ENCODE measurements at places on chromosomes 1 and 21. TPM values are rescaled to one million over a fixed set of nuclear protein-coding genes. Genes with fewer than 3 reads are reported as not detected.
A peak's percentile ranks its signal among the peaks of the same experiment; 100 is the strongest.

GRCh38 chr1:244920911-244921761, 56.8 kb upstream of the HNRNPU start:
- peak; percentile 85 for DNase-seq

- peak; percentile 13 for DNase-seq
Measured at GRCh38 chr1:227948493-227949260, 945 bp upstream of the WNT9A start.

- peak; percentile 20 for DNase-seq
Measured at GRCh38 chr1:6834366-6834765, 49.1 kb downstream of the CAMTA1 start.

GRCh38 chr1:32372149-32372756, 9.9 kb downstream of the TSSK3 start:
- DNase-seq, result no peak

- no peak for DNase-seq
Measured at GRCh38 chr1:200221614-200222282, 188.1 kb downstream of the ZNF281 start.

- no peak for DNase-seq
Measured at GRCh38 chr1:168141871-168142385, 5.2 kb upstream of the GPR161 start.

DNA sequence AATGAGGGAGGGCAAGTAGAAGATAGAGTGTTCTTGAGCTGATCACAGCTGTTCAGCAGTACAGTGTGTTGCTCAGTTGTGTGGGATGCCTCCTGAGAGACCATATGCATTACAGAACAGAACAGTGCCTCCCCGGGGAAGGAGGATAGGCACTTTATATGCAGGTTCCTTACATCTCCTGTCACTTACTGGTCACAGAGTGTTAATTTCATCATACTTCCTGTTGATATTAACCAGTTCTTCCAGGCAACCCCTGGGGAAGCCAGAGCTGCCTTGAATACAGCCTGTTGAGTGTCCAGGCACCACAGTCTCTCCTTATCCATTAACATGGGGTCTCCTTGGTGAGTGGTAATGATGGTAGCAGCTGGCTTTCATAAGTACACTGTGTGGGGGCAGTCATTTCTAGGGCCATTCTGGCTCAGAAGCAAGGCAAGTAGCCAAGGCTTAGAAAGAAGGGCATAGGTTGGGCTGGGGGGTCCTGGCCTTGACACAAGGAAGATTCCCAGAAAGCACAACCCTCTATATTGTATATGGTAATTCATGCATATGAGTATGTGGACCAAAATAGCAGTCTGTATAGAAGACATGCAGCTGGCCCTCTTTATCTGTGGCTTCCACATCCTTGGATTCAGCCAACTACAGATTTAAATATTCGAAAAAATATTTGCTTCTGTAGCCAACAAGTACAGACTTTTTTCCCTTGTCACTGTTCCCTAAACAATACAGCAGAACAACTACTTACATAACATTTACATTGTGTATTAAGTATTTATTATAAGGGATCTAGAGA, 142.4 kb downstream of the ZP4 start:
- no peak for DNase-seq

DNA sequence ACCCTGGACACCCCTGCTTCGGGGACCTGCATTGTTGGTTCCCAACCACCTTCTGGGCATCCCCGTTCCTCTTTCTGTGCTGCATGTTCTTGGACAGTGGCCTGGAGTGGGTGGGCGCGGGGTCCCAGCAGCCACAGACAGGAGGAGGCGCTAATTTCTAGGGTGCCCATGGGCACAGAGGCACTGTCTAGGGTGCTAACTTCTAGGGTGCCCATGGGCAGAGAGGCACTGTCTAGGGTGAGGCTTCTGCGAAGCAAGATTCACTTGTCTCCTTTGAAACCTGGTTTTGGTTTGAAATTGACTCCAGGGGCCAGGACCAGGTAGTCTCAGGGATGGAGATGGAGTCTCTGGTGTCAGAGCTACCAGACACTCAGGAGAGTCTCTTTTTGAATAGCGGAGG, 815 bp upstream of the MEGF6 start:
- DNase-seq, result no peak

Gene GRHL3
- not detected for total RNA-seq

Gene FCRL1
- not detected for total RNA-seq

Gene PSMB4
- 280 TPM for total RNA-seq

Gene DDR2
- total RNA-seq, result 9.8 TPM

Gene TAS1R1
- not detected for total RNA-seq

Measured in gastrocnemius medialis (tissue), 4 donors.